Astrocyte of the spinal cord (primary cell): ENCODE measurements at places on chromosomes 1 and 21.

DNA sequence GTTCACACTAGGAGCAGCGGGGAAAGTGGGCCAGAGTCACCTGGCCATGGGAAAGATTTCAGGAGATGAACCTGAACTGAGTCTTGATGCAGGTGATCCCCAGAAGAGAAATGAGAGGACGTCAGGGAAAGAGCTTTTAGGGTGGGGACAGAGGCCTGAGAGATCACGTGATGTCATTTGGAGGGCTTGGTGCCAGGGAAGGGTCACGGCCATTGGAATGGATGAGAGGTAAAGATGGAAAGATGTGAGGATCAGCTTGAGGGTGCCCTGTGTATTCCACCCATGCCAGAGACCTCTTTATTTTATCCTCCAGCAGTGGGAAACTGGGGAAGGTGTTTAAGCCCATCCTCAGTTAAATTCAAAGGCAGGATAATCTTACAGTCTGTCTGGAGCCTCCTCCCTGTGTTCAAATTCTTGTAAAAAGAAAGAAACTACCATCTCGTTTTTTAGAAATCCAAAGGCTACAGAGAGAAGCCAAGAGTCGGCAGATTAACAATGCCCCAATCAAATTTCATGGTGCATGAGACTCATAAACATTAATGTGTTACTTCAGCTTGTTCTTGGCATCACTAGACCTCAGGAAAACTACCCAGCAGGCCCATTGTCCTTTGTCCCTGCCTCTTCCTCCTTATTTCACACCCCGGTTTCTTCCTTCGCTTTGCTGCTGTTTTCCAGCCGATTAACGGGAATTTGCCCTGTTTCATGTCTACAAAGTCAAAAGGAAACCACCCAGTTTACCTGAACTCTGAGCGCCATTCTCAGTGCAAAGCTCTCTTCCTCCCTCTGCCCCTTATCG lies 93.1 kb upstream of the LRRC8D start:
- no peak for DNase-seq

DNA sequence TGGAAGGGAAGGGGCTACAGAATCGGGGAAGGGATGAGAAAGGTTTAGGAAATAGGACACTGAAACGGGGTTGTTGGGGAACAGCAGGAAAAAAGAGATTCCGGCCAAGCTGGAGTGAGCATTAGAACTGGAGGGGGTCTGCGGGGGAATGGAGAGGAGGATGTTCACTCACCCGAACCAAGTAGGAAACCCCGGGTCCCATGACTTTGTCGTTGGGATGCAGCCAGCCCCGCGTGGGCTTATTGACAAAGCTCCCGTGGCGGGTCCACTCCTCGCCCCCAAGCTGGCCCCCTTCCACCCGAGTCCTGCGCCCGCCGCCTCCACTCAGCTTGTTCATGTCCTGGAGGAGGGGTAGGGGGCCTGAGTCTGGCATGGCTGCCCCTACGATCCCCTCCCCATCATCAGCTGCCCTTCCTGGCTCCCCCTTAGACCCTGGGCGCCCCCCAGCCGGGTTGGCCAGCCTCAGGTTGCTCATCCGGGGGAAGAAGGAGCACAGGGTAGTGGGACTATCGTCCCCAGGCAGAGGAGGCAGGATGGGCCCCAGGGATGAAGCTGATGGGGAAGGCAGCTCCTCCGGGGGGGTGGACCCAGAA lies 591 bp downstream of the SHC1 start:
- no peak for DNase-seq

DNA sequence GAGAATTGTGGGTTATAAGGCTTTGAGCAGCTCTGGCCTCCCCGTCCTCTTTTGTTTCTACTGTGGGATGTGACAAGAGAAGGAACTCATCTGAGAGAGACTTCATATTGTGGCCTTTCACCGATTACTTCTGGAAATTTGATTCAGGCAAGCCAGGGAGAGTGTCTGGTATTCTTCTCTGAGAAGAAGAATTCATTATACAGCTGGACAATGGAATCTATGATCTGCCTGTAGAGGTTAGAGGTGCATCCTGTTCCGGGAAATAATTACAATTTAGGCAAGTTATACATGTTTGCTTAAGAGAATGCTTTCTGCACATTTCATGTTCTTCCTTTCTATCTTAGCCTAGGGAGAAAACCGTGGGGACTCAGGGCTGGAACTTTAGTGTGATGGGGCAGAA lies 12.8 kb upstream of the RNU1-2 start:
- DNase-seq: no peak

GRCh38 chr1:170513138-170513537 lies 18.8 kb upstream of the GORAB start:
- DNase-seq: no peak

GRCh38 chr1:89670163-89670562 lies 37.2 kb downstream of the LRRC8C start:
- DNase-seq: peak; percentile 54

GRCh38 chr1:110123224-110123623 lies 11.0 kb downstream of the UBL4B start:
- no peak for DNase-seq

DNA sequence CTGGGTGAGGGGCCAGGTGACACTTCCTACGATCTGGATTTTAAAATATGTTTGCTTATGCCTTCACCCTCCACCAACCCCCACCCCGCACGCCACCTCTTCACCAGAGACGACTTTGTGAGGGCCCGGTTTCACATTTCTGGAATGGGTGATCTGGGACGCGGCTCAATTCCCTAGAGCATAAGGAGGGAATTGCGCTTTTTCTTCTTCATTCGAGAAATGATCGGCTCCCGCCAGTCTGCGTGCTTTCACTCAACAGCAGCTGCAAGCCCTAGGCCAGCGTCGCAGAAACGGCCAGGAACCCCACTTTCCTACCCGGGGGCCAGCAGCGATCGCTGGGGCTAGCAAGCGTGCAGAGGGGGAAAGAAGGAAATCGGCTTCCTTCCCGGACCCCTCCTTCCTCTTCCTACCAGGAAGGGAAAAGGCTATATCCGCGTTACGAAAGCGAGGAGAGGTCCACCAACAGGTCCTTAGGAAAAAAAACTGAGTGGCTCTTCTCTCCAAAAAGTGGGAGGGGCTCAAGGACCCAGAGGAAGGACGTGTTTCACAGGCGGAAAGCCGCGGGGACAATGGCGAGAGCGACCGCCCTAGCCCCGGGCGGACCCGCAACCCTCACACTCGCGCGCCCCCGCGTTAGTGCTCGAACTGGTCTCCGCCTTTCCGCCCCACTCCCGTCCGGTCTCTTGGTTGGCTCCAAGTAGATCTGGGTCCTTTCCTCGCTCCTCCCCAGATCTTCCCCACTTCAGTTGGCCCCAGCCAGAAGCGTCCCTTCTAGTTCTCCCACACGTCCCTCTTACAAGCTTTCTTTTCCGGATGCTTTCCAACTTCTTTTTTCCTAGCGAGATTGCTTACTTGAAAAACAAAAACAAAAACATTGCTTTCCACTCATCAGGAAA lies 1.1 kb upstream of the ADAMTS1 start:
- DNase-seq: peak; percentile 71

GRCh38 chr1:228166170-228166936 lies 749 bp downstream of the IBA57 start:
- DNase-seq: peak; percentile 38

DNA sequence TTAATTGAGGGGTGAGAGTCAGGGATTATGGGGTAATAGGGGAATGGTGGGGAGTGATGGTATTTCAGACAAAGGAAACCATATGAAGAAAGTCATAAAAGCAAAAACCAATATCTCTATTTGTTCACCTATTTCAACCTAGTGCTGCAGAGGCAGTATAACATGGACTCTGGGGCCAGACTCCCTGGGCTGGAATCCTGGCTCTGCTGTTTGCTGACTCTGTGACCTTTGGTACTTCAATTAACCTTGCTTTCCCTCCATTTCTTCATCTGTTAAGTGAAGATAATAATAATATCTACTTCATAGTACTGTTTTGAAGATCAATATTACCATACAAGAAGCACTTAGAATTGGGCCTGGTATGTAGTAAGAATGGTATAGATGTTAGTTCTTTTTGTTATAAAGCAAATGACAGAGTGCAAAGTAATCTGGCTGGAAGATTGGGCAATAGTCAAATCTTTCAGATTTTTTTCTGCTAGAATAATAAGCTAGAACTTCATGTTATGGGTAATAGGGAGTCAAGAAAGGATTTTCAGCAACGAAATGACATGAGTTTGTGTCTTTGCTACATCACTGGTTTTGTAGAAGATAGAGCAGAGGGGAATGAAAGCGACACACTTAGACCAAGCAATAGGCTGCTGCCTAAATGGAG lies 9.0 kb downstream of the EPHX4 start:
- no peak for DNase-seq

DNA sequence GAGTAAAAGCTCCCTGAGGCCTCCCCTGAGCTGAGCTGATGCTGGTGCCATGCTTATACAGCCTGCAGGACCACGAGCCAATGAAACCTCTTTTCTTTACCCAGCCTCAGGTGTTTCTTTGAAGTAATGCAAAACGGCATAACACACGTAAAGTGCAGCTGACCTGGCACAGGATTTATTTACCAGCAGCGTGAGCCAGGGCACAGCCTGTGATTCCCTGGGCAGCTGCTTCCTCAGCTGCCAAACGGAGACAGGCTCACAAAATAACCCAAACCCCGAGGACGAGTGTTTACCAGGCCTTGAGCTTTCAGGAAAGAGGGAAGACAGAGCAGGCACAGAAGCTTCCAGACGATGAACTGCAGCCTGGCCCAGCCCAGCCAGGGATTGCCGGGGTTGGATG lies 120.6 kb upstream of the ARHGEF16 start:
- no peak for DNase-seq

- no peak for DNase-seq
Observed at GRCh38 chr1:30413606-30414005, 309.8 kb downstream of the MATN1 start.

DNA sequence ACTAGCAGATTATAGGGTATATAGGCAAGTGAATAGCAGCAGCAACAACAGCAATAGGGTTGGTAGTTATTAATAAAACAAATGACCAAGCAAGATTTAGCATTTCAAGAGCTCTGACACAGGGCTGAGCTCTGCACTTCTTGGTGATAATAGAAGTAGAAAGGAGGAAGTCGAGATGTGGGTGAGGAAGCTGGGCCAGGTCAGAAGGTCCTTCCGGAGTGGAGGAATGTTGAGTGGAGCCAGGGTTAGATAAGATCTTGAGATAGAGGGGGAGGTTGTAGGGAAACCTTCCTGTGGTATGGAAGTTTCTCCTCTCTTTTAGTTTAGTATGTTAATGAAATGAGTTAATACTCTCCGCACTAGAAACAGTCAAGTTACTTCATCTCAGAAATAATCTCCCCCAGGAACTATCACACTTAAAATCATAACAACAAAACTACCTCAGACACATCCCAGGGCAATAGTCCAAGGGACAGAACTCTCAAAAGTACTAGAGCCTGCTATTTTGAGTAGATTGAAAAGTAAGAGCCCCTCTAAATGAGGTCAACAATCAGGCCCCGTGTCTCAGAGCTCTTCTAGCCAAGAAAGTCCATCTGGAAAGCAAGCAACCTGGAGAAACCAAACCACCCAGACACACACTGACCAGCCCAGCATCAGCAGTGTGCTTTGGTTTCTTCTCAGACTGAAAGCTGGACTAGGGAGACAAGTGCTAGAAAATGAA lies 45.4 kb upstream of the ATP1B1 start:
- DNase-seq: no peak

DNA sequence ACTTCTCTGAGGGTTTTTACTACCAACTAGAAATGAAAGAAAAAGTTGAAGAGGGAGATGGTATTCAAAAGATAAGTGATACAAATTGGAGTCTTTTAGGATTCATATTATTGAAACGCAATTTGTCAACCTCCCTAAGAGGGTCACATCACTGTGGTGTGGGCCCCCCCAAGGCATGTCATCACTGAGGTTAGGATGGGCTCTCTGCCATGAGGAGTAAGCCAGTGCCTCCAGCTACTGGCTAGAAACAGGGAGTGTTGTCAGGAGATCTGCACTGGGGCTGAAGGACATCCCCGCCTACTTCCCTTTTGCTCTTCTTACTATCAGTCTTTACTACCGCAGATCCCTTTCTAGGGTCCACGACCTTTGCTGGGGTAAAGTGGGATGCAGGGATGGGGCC lies 25.9 kb downstream of the ITSN1 start:
- DNase-seq: no peak

DNA sequence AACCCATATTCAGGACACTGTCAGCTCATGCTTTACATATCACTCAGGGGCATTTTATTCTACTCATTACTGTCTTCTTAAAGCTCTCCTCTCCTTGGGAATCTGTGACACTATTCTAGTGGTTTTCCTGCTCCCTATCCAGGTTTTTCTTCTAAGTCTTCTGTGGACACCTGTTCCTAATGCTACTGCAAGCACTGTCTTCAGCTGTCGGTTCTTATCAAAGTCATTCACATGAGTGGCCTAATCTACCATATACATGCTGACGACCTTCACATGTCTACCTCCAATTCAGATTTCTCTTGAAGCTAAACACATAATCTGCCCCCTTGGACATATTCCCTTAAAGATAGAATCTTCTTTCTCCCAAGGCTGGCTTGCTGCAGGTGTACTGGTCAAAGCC lies 39.8 kb upstream of the PRRX1 start:
- no peak for DNase-seq

DNA sequence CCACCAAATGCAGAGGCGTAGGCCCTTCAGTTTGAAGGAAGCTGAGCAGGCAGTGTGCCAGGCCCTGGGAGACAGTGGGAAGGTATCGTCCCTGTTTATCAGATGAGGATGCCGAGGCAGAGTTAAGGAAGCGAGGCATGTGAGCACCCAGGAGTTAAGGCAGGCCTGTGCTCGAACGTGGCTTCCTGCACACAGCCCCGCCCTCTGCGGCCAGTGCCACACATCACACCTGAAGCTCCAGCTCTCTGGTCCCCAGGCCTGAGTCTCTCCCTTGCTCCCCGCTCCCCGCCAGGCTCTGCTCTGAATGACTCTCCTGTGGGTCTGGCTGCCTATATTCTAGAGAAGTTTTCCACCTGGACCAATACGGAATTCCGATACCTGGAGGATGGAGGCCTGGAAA lies 32.1 kb downstream of the EPHX1 start:
- DNase-seq: no peak
